ENCODE measurements at places on chromosomes 1 and 21.

GRCh38 chr1:232226197-232226712 lies 403.7 kb downstream of the SIPA1L2 start:
- no peak for DNase-seq

GRCh38 chr1:26696654-26697430 lies 1.0 kb downstream of the ARID1A start:
- no peak for DNase-seq

DNA sequence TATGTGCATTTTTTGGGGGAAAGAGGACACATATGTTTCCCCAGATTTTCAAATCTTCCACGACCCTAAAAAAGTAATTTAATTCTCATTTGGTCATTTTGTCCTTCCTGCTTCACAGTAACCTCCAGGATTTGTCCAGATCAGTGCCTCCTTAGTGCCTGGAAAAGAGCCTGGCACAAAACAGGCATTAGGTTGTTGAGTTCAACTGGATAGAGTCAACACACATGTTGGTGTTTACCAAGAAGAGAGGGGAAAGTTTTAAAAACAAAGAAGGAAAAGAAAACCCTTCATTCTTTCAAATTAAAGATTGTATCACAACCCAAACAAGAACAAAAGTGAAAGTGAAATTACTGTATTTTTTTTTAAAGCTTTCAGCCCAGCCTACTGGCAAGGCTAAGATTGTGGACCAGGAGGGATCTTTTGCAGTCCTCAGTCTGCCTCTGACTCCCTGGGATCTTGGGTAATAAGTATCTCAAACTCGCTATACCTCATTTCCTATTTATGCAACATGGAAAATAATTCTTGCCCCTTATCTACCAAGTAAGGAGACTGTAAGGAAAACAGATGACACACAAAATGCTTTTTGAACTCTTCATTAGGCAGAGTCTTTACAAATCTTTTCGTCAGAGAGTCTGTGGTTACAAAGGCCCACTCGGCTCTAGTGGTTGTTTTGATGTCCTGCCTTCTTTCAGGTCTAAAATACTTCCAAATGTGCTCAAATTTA lies 57.8 kb downstream of the ZNF281 start:
- no peak for DNase-seq

DNA sequence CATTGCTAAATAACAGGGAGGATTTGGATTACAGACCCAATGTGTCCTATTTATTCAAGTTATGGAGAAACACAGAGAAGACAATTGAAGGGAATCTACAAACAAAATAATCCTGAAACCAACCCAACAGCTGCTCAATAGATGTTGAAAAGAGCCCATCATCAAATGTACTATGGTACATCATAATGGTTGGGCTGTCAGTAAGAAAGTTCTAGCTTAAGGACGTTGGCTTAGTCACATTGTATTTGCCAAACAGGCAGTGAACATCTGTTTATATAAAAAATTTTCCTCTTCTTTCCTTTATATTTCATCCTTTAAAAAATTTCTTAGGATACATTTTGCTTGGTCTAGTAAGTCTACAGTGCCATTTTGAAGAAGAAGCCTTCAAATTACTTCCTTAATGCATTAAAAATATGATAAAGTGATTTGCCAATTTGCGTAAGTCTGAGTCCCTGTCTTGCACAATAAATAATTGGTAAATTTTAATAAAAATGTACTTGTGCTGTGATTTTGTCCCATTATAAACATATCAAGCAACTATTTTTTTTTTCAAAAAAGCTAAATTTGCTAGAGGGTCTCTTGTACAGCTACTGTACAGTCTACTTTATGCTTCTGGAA lies 14.4 kb downstream of the MAP3K7CL start:
- DNase-seq, result no peak

DNA sequence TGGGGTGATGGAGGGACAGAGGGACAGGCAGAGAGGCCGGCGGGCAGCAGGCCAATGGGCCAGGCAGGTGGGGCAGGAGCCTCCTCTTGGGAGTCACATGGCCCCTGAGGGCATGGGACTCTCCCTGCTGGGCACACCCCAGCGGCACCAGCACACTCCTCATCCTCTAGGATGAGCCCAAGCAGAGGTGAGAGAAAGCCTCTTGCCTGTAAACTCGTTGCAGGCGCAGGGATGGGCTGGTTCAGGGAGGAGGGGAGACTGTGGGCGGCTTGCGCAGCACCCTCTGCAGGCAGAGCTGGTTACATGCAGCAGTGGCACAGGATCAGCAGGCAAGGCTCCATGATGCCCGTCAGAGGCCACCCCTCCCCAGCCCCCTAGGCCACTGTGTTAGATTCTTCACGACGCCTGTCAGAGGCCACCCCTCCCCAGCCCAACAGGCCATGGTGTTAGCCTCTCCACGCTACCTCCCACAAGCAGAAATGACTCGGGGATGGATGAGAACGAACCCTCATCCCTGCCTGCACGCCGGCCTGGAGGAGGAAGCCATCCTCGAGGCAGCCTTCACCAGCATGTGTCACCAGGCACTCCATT lies 209.7 kb upstream of the VAMP3 start:
- DNase-seq, result no peak

- DNase-seq, result no peak
Observed at GRCh38 chr1:215421744-215422143, 145.4 kb upstream of the KCTD3 start.

Data from GM12864 (cell line).